Hypothalamus (tissue), 51 donors: ENCODE measurements at places on chromosomes 7 and 10.

DNA sequence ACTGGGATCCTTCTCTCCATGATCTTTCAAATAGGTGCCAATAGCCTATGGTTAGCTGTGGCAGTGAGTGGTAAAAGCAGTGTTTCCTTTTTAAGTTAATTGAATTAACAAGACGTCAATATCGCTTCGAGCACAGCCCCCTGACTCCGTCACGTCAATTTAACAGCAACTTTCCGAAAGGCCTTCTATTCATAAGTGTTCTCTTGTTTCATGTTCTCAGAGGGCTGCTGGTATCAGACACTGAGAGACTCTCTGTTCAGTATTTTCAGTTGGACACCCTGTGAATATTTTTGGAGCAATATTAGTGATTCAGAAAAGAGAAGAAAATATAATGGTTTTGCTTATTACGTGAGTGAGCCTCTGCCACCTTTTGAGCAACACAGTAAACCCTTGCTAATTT is 174.2 kb upstream of the INSYN2A start:
- DNase-seq: no peak

GRCh38 chr10:2214805-2215204 is 477.5 kb upstream of the ADARB2 start:
- DNase-seq: no peak

DNA sequence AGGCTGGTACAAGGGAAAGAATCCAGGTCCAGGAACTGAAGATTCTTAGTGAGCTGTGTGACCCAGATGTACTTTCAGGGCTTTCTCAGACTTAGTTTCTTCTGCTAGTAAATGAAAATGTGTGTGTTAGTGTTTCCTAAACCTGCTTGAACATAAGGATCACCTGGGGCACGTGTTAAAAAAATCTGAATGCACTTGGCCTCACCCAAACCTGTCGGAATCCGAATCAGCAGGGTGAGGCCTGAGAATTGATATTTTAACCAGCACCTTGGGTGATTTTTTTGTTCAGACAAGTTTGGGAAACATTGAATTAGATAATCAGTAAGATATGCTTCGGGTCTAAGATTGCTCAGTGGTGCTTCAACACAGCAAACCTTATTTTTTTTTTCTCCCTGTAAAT is 59.7 kb downstream of the ZNF365 start:
- DNase-seq: no peak

DNA sequence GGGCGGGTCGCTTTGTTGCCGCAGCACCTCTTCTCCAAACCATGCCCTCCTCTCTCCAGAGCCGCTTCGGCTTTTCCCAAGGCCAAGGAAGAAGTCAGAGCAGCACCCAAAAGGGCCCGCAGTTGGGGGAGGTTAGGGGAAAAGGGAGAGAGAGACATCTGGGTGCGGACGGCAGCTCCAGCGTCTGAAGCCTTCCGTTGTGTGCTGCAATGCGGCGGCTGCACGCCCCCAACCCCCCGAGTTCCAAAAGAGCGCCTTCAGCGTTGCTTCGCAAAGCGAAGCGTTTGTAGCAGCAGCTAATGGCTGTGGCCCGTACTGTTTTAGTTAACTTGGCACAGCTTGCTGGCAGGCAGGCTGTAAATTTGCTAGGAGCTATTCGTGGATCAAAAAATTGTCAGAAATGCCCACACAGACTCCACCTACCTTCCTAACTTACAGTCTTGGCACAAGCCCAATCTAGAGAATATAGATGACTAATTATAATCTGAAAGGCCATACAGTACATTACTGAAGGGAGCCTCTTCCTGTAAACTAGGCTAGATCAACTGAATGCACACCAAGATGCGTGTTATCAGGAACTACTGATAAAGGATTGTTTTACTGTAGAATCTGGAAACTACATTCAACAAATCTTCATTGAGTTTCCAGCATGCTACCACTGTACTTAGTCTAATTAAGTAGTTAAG is 1.1 kb upstream of the KBTBD2 start:
- no peak for DNase-seq

- no peak for DNase-seq
These were observed 362.3 kb downstream of the GATA3 start for GRCh38 chr10:8416760-8417159.

DNA sequence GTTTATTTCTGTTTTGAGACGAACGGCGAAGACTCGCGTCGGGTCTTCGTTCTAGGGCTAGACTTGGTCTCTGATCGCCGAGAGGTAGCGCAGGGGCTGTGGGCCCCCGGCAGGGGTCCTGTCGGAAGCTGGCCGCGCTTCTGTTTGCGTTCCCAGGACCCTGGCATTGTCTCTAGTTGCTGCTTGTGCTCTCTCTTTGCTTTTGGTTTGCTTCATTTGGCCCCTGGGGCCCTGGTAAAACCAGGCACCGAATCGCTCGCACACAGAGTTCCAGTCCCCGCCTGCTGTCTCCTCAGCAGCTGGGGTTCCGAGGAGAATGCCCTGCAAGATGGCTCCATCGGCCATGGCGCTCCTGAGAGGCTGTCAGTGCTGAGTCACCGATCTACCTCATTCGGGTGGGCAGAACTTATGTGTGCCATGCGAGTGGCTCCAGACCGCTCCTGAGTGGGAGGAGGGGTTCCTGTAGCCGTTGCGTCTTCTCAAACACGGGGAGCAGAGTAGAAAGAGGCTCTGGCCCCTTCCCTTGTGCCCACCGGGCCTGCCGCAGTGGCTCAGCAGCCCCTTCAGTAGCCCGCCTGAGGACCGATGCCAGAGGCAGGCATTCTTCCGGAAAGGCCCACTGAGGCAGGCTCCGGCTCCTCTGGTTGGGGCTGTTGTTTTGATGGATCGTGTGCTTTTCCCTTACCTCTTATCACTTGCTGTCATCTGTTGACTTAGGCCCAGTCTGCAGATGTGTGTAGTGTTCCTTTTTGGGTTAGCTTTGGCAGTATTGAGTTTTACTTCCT is 826 bp downstream of the CHPF2 start:
- no peak for DNase-seq

- no peak for DNase-seq
These were observed 14.6 kb downstream of the STX1A start for GRCh38 chr7:73704640-73705550.

- no peak for DNase-seq
These were observed 454.6 kb upstream of the SORCS1 start for GRCh38 chr10:107619139-107619538.

- no peak for DNase-seq
These were observed 676 bp downstream of the PLAC9 start for GRCh38 chr10:80133206-80133605.

GRCh38 chr10:124242365-124242764 is 149.0 kb upstream of the CHST15 start:
- DNase-seq: no peak

DNA sequence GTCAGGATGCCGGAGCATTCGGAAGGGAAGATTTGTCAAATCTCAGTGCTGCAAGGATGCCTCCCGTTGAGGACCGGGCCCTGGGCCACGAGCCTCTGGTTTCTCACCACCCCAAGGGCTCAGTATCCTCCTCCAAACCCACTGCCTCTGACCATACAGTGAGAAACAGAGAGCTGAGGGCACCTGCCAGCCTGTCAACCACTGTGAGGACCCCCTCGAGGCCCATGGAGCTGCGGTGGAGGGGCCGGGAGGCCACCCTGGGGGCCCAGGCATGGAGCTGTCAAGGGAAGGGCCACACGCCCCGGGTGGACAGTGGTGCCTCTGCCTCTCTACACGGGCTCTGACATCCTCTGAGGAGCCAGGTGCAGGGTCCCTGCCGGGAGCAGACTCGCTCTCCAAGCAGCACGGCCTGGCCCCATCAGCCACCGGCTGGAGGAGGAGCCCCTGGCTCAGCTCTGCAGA is 248.0 kb upstream of the TCERG1L start:
- no peak for DNase-seq

DNA sequence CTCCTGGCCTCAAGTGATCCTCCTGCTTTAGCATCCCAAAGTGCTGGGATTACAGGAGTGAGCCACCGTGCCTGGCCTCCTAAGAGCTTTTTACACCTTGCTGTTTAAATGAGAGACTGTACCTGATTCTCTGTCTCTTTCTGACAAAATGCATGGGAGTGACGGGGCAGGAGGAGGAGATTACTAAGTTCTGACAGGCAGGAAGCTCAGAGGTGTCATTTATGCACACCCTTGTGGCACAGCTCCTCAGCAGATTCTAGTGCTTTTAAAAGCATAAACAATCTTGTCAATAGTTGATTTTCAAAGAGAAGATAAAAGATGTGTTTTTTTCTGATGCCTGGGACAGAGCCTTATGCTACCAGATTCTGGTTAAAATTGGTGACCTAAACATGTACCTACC is 39.7 kb upstream of the STEAP4 start:
- no peak for DNase-seq

- DNase-seq: no peak
These were observed 237.3 kb upstream of the AGK start for GRCh38 chr7:141313896-141314295.

DNA sequence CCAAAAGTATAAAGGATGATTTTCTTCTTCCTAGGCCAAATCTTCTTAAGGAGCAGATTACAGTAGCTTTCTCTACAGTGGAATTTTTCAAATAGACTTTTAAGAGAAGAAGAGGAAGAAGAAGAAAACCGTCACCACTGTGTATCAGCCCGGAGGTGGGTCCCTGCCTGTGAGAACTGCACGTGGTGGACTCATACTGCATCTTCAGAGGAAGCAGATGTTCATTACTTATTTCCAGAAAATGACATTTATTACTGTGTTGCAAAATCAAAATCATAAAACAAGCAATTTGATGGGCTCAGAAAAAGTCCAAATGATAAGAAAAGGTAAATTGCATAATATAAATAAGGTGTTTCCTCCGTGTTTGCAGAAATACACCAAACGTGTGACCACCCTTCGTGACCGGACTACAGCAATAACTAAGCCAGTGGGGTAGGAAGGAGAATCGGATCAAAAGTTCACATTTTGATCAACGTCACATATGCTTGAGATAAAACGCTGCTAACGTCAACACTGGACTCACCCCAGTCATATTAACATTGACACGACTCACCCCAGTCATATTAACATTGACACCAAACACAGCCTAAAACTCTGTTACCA is 179.2 kb downstream of the PTPRN2 start:
- no peak for DNase-seq

GRCh38 chr7:134933460-134934068 is 52.7 kb upstream of the AGBL3 start:
- DNase-seq: no peak

- DNase-seq: no peak
These were observed 75.8 kb downstream of the DLG5 start for GRCh38 chr10:77850620-77851231.

DNA sequence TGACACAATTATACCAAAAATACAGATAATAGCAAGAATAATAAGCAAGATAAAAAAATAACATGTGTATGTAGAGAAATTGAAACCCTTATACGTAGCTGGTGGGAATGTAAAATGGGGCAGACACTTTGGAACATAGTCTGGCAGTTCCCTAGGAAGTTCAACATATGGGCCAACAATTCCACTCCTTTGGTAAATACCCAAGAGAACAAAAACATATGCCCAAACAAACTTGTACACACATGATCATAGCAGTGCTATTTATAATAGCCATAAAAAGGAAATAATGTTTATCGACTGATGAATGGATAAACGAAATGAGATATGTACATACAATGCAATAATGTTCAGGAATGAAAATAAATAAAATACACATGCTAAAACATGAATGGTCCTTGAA is 462.4 kb upstream of the SORCS1 start:
- no peak for DNase-seq

DNA sequence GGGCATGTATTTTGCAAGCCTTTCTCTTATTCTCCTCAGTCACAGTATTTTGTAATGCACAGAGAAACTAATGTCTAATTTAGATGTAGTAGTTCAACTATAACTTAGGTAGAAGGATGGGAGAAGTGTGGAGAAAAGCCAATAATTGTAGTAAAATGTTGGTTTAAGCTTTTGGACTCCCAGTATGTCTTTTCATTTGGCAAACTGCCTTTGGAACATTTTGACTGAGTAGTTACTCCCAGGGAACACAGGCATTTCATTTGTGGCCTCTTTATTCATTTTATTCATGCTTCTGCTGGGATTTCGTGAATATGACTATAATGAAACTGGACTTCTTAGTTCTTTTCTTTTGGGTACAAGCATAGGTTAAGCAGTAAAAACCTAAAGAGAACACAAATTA is 79.0 kb downstream of the EXOC4 start:
- no peak for DNase-seq

DNA sequence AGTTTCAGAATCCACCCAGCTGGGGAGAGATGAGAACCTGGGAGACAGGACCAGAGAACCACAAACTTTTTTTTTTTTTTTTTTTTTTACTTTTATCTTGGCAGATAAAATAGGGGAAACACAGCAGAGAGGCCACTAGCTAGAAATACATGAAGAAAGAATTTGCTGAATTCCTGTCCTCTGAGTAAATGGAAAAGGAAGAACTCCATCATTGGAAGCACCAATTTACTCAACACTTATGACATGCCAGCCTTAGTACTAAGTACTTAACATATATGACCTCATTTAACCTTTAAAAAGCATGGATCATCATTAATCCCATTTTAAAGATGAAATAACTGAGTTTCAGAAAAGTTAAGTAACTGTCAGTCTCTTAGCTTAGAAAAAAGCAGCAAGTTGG is 343.0 kb upstream of the NPSR1 start:
- no peak for DNase-seq

DNA sequence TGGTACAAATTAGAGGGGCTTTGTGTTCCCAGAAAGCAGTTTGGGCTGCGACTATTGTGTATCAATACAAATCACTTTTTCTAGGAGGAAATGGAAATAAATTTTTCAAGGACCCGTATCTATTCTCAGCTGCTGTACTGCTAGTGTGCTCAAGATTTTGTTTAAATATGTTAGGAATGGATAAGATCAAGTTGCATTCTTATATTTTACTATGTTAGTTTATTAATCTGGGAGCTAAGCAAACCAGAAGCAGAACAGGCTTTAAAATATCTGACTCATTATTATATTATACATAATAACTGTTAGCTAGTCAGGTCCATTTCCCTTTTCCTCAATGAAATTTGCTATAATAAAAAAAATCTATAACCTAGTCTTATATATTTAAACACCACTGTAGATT is 11.1 kb upstream of the GLCCI1 start:
- no peak for DNase-seq

- DNase-seq: no peak
These were observed 20.7 kb upstream of the CFTR start for GRCh38 chr7:117458977-117459583.

- peak; percentile 64 for DNase-seq
These were observed 104.5 kb downstream of the GRID1 start for GRCh38 chr10:86261941-86262687.

- DNase-seq: no peak
These were observed 77.6 kb downstream of the CLRN3 start for GRCh38 chr10:127815147-127815546.
